Ovary (tissue), 10 donors: ENCODE measurements at places on chromosomes 7 and 10. TPM values are rescaled to one million over a fixed set of nuclear protein-coding genes. Genes with fewer than 3 reads are reported as not detected.
A peak's percentile ranks its signal among the peaks of the same experiment; 100 is the strongest.

DNA sequence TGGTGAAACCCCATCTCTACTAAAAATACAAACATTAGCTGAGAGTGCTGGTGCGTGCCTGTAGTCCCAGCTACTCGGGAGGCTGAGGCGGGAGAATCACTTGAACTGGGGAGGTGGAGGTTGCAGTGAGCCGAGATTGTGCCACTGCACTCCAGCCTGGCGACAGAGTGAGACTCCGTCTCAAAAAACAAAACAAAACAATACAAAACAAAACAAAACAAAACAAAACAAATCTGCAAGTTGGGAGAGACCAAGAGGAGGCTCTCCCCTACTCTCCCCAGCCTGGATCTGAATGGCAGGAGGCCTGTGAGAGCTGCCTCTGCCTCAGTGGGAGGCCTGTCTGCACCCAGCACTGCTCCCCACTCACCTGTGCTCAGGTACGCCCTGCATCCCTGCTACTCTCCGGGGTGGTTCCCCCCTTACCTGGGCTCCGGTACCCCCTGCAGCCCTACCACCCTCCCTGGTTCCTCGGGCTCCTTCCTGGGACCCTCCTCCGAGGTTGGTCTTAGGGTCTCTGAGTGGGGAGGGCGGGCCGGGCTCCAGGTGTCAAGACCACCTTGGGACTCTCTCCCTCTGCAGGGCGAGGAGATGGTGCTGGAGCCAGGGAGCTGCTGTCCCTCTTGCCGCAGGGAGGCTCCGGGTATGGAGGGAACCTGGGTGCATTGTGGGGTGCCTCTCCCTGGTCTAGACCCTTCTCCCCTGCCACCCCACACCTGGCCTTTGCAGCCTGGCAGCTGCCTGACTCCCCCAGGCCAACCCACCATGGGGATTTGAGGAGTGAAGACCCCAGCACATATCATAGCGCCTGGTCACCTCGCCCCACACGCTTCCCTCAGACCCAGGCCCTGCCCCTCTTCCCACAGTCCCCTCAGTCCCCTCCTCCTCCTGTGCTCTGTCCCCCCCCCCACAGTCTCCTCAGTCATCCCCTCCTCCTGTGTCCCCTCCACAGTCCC lies 9.5 kb upstream of the ZNF862 start:
- DNase-seq, result no peak
- H3K27ac ChIP-seq, result no peak overlapping the region
- no peaks in the 10 kb centered on the region for H3K27me3 ChIP-seq

ITIH5 gene
- 19.2 TPM for total RNA-seq

CFAP69 gene
- total RNA-seq, result 11.5 TPM

- DNase-seq, result no peak
- no peaks in the 10 kb centered on the region for H3K36me3 ChIP-seq
- no peaks in the 10 kb centered on the region for H3K4me1 ChIP-seq
- H3K27me3 ChIP-seq, result no peaks in the 10 kb centered on the region
- H3K4me3 ChIP-seq, result no peak overlapping the region
These were observed 65.3 kb downstream of the DGKB start for GRCh38 chr7:14837216-14837615.

DNA sequence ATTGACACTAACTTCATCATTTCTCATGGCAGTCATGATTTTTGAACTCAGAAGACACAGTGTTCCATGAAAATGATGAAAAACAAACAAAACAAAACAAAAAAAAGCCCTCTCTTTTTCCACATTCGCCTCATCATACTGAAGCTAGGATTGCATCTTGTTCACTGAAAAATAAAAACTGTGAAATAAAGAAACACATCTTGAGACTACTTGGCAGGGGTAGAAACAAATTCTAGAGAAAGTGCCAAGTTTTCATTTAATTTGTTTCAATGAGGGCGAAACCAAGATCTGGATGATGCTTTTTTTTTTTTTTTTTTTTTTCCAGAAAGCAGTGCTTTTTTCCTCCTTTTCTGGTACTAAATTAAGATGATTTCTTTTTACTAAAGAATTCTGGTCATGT lies 350.4 kb upstream of the ETV1 start:
- no peak overlapping the region for H3K4me3 ChIP-seq
- DNase-seq, result no peak
- H3K27me3 ChIP-seq, result no peaks in the 10 kb centered on the region
- no peak overlapping the region for H3K27ac ChIP-seq
- H3K4me1 ChIP-seq, result no peaks in the 10 kb centered on the region
- H3K36me3 ChIP-seq, result no peaks in the 10 kb centered on the region

FGFBP3 gene
- total RNA-seq, result 1.3 TPM

- H3K27me3 ChIP-seq, result no peaks in the 10 kb centered on the region
- H3K36me3 ChIP-seq, result no peaks in the 10 kb centered on the region
These were observed 58.9 kb downstream of the CALML3 start for GRCh38 chr10:5583525-5584175.

CTAGE8 gene
- 0.53 TPM for total RNA-seq

NKX2-3 gene
- total RNA-seq, result not detected

GRCh38 chr7:153331427-153331826 lies 571.9 kb downstream of the ACTR3B start:
- H3K4me3 ChIP-seq, result no peak overlapping the region
- H3K27me3 ChIP-seq, result no peaks in the 10 kb centered on the region
- H3K36me3 ChIP-seq, result no peaks in the 10 kb centered on the region
- no peaks in the 10 kb centered on the region for H3K4me1 ChIP-seq

FAM25C gene
- total RNA-seq, result not detected

PKD2L1 gene
- total RNA-seq, result not detected

DNA sequence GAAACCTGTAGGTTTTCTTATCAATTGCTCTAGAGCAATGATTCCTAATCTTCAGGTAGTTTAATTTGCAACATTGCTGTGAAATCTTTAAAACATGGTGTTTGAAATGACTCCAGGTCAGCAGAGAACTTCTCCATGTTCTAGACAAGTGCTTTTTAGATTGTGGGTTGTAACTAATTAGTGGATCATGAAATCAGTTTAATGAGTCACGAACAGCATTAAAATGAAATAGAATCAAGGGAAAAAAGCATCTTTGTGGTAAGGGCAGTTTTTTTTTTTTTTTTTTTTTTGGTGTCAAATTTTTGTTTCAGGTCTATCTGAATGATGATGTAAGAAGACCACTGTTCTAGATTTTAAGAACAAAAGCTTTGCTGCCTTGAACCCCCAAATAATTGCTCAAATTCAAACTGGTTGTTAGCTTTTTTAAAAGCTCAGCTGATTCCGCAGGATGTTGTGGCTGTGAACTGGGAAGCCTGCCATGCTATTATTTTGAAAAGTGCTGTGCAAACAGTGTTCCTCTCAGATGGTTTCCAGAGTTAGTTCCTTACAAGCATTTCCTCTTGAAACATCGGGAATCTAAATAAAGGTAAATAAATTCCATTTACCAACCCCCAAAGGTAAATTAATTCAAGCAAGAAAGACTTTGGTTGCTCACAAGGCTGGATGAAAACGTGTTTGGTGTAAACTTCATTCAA lies 13.1 kb upstream of the PDK4 start:
- H3K27ac ChIP-seq, result peak overlapping the region; percentile 18
- H3K27me3 ChIP-seq, result no peaks in the 10 kb centered on the region
- DNase-seq, result no peak
- peak overlapping the region; percentile 23 for H3K4me3 ChIP-seq

DNA sequence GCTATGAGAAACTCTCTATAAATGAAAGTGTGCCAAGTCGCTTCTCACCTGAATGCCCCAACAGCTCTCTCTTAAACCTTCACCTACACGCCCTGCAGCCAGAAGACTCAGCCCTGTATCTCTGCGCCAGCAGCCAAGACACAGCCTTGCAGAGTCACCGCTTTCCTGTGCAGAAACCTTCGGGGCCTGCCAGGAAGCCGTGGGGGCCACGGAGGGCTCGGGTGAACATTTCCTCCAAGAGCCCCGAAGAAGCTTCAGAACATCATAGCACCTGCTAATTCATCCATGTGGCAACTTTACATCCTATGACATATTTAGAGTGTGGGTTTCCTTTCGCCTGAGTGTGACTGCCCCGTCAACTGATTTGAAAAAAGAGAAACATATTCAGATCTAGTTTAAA lies 55.7 kb upstream of the PRSS58 start:
- H3K27me3 ChIP-seq, result no peaks in the 10 kb centered on the region
- no peak overlapping the region for H3K27ac ChIP-seq
- DNase-seq, result no peak
- no peak overlapping the region for H3K4me3 ChIP-seq
- no peaks in the 10 kb centered on the region for H3K4me1 ChIP-seq
- H3K36me3 ChIP-seq, result no peaks in the 10 kb centered on the region

GRCh38 chr10:17229717-17229966 lies 1.6 kb downstream of the VIM start:
- DNase-seq, result peak; percentile 74
- peak overlapping the region; percentile 64 for H3K4me3 ChIP-seq
- H3K27me3 ChIP-seq, result no peaks in the 10 kb centered on the region
- H3K4me1 ChIP-seq, result peaks cover 14% of the 10 kb centered on the region
- H3K27ac ChIP-seq, result peak overlapping the region; percentile 99
- H3K36me3 ChIP-seq, result no peaks in the 10 kb centered on the region

DNA sequence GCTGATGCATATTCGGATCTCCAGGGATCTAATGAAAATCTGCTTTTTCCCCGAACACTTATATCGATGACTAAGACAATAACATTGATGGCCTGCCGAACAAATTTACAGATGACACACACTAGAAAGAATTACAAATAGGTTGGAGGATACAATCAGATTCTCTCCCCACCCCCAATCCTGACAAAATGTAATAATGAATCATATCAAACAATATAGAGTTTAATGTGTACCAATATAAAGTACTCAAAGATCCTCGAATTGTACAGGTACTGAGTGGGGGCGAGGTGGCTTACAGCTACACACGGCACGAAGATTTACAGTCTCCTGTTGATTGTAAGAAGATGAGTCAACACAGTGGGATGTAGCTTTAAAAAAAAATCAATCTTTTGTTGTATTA lies 182.7 kb upstream of the MKLN1 start:
- no peak overlapping the region for H3K27ac ChIP-seq
- no peak for DNase-seq
- peaks cover 5% of the 10 kb centered on the region for H3K4me1 ChIP-seq
- H3K4me3 ChIP-seq, result no peak overlapping the region
- H3K27me3 ChIP-seq, result no peaks in the 10 kb centered on the region

- H3K4me1 ChIP-seq, result no peaks in the 10 kb centered on the region
- no peak overlapping the region for H3K4me3 ChIP-seq
- H3K36me3 ChIP-seq, result no peaks in the 10 kb centered on the region
- H3K27ac ChIP-seq, result no peak overlapping the region
These were observed 948.8 kb upstream of the POT1 start for GRCh38 chr7:125878235-125878956.

- no peak for DNase-seq
- H3K36me3 ChIP-seq, result no peaks in the 10 kb centered on the region
- no peak overlapping the region for H3K27ac ChIP-seq
- no peaks in the 10 kb centered on the region for H3K4me1 ChIP-seq
- H3K27me3 ChIP-seq, result no peaks in the 10 kb centered on the region
- no peak overlapping the region for H3K4me3 ChIP-seq
These were observed 21.9 kb upstream of the CAV2 start for GRCh38 chr7:116477625-116478024.

DNA sequence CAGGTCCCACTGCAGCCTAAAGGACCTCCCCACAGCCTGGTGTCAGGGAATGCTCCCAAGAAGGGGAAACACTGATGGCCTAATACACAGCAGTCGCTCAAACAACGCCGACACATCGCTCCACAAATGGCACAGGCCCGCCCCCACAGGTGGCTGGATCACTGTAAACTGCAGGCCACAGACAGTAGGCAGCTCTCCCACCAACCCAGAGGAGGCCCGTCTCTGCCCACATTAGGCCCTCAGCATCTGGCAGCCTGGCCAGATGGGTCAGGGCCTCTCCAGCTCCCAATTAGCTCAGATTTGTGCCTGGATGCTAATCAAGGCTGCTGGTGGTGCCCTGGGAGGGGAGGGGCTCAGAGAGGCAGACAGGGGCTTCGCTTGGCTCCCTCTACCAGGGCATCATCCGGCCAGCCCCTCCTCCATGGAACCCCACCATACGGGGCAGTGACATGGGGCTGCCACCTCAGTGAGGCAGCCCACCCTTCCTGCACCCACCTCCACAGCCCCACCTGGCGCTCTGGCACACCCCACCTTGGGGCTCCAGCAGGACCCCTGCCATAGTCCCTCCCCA lies 42.7 kb downstream of the CAMK2B start:
- no peaks in the 10 kb centered on the region for H3K27me3 ChIP-seq
- H3K27ac ChIP-seq, result no peak overlapping the region
- H3K4me3 ChIP-seq, result no peak overlapping the region
- peak; percentile 7 for DNase-seq

DNA sequence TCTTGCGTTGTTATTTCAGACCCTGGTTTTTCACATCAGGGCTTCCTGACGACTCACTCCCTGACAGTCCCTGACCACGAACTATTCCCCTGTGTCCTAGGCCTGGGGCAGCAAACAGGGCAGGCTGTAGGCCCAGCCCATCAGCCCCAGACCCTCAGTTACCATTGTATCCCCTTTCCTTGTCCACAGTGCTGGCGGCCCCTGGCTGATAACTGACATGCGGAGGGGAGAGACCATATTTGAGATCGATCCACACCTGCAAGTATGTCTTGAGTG lies 50.5 kb upstream of the TRIM8 start:
- H3K27ac ChIP-seq, result no peak overlapping the region
- no peaks in the 10 kb centered on the region for H3K36me3 ChIP-seq
- no peaks in the 10 kb centered on the region for H3K4me1 ChIP-seq

GRCh38 chr10:17233286-17233991 lies 5.4 kb downstream of the VIM start:
- peak; percentile 40 for DNase-seq
- H3K36me3 ChIP-seq, result no peaks in the 10 kb centered on the region
- H3K27ac ChIP-seq, result no peak overlapping the region
- no peaks in the 10 kb centered on the region for H3K27me3 ChIP-seq

DNA sequence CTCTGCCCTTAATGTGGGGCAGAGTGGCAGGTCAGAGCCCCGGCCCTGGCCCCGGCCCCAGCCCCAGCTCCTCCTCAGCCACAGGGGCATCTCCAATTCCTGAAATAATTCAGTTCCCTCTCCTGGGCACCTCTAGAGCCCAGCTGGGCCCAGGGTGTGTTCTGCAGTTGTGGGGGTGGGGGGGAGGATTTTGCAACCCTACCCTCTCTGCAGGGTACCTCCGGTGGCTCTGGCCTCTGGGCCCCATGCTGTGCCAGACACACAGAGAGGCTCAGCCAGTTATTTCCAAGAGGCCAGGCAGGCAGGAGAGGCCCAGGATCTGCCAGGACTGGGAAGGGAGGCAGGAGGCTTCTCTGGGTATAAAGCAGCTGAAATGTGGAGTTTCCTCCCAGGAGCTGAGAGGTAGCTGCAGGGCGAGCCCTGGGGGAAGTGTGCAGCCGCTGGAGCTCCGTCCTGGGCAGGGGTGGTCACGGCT lies 47.9 kb downstream of the PWWP2B start:
- H3K27ac ChIP-seq, result no peak overlapping the region
- H3K4me1 ChIP-seq, result peaks cover 6% of the 10 kb centered on the region
- H3K27me3 ChIP-seq, result no peaks in the 10 kb centered on the region
- no peak for DNase-seq
- no peak overlapping the region for H3K4me3 ChIP-seq

ABCB4 gene
- total RNA-seq, result 0.17 TPM

DNA sequence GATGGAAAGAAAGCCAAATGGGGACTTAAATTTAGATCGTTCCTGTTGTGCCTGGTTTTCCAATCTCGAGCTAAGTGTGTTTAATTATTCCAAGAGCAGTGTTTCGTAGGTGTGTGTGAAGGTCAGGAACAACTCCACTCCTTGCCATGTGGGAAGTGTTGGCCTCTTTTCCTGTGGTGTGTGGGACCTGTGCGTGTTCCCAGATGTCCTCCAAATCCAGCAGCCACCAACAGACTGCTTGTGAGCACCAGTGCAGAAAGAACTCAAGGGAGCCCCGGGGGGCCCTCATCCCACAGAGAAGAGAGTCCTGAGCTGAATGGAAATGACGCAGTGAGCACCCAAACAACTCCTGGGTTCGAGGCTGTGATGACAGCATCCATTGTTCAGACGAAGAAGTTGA lies 227.7 kb downstream of the TMEM178B start:
- no peaks in the 10 kb centered on the region for H3K36me3 ChIP-seq
- no peaks in the 10 kb centered on the region for H3K27me3 ChIP-seq
- no peak overlapping the region for H3K27ac ChIP-seq
- no peaks in the 10 kb centered on the region for H3K4me1 ChIP-seq

PNPLA8 gene
- total RNA-seq, result 39.7 TPM
